ENCODE measurements at places on chromosomes 2 and 18.
A peak's percentile ranks its signal among the peaks of the same experiment; 100 is the strongest.

DNA sequence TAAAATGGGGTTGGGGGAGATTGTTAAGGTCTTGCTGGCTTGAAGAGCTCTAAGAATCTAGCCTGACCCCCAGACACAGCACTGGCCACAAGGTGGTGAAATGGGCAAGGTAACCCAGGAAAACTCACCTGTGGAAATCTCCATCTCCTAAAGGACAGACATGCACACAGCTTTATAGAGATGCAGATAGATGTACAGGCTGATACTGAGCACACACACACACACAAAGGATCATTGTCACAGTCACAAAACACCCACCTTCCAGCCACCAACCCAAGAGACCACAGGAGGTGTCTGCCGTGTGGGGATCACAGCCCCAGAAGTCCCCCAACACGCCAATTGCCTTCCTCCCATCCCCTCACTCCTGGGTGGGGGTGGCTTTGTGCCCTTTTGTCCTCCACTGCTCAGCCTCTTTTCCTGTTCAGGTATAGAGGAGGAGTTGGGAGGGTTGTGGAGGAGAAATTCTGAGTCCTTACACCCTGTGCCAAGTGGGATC is 3.2 kb upstream of the CYP26B1 start:
- DNase-seq = no peak

DNA sequence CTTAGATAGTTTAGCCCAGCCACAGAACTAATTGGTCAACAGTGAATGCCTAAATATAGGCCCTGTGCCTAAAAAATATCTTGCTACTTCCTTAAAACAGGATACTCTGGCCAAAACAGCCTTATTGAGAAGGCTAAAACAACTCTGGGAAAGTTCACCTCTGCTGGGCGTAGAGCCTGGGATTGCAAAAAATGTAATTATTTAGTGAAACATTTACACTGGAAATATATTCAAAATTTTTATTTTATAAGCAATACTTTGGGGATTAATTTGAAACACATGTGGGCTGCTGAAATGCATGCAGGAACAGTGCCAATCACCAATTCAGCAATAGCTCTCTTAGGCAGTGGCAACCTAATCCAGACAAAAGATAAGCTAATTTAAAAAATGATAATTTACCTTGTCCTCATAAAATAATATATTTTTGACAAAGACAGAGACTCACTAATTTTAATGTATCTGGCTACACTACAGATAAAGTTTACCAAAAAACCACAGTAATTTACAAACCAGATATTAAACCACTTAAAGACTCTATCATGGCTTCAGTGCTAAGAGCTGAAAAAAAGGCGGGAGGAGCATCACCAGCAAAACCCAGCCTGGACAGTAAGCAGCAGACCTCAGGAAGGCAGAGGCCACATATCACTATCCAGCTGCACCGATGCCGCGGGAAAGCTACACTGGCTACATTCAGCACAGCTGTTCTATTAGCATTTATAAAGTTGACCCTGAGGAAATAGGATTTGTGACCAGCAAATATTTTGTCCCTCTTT is 18.5 kb downstream of the TRAK2 start:
- peak; percentile 44 for DNase-seq

GRCh38 chr2:200239216-200239615 is 67.3 kb upstream of the SPATS2L start:
- DNase-seq = peak; percentile 9

- no peak for DNase-seq
Measured at GRCh38 chr2:236855176-236855865, 230.4 kb upstream of the COPS8 start.

DNA sequence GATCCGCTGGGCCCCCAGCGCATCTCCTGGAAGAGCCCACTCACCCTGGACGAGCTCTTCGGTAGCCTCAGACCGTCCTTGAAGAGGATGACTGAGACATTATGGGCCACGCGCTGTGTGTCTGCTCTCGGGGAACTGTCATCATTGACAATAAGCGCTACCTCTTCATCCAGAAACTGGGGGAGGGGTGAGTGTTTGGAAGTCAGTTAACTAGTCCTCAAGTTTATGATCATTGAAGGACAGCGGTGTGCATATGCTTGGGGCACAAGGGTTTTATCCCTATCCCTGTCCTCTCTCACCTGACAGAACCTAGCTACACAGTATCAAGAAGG is 586 bp downstream of the STK16 start:
- DNase-seq = no peak

DNA sequence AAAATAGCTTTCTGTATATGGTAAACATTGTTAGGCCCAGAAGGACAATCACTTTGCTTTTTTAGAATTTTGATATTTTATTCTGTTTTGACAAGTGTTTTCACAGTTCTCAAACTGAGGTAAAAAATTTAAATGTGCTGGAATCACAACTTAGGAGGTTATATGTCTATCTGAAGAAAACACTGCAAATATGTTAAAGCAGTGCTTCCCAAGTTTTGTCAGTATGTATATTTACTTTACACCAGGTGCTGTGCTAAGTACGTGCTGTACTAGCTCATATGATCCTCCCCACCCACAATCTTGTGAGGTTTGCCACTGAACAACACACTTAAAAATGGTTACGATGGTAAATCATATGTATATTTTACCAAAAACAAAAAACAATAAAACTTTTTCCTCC is 124.2 kb downstream of the CABYR start:
- DNase-seq = no peak

DNA sequence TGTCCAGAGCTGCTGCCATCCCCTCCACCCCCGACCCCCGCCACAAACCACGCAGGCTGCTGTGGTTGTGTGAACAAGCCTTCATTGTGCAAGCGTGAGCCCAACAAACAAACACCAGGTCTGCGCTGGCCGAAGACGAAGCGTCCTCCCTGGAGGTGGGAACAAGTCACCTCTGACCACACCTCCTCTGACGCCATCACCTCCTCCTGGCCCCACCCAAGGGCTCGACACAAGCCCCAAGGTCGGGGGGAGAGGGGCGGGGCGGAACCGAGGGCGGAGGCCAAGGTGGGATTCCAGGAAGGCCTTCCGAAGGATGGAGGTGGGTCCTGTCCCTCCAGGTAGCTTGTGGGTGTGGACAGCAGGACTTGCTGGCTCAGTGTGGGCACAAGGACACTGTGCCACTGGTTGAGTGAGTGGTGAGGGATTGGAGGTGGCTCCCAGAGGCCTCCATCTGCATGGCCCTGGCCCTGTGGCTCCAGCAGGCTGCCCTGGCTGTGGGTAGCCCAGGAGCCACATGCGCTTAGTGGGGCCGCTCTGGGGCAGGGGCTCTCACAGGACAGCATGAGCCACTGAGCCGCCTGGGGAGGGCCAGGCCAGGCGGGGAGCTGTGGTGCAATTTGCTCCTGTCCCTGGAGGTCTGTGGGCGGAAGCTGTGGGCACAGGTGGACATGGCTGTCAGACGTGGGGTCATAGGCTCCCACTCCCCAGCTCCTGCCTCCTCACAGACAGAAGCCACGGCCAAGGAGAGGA is 7.4 kb upstream of the GPR17 start:
- DNase-seq = peak; percentile 50

DNA sequence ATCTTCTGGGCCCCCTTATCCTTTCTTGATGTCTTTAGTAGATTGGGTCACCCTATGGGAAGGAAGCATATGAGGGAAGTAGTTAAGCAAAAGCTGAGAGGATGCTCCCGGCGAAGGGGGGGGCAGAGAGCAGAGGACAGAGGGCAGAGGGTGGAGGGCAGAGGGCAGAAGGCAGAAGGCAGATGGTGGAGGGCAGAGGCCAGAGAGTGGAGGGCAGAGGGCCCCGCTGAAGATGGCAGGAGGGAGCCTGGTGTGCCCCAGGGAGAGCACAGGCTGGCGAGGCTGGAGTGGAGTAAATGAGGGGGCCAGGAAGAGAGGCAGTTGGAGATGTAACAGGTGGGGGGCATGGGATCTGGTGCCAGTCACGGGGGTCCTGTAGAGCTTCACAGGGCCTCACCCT is 7.0 kb downstream of the MLPH start:
- DNase-seq = no peak

DNA sequence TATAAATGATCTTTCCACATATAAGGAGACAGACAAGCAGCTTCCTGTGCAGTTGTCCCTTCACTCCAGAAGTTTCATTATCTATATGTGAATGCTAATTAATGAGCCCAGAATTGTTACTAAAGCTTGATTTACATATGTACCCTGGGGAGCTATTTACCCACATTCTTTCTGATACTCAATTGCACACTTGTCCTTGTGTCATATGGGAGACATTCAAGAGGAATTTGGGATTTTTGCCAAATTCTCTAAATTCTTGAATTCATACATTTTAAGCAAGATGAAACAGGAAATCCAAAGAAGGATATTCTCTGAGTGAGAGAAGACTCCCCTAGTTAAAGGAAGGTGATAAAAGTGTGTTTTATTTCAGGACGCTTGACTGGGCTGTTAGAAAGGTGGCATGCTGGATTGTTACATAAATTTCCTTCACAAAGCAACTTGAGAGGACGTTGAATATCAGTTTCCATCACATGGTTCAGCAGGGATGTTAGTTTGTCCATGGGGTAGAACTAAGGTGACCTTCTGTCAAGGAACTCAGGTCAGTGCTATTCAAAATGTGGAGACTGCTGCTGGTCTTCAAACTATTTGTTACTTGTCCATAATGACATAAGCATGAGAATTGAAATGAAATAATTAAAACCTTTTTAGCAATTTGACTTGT is 368.2 kb downstream of the IRS1 start:
- DNase-seq = peak; percentile 89

DNA sequence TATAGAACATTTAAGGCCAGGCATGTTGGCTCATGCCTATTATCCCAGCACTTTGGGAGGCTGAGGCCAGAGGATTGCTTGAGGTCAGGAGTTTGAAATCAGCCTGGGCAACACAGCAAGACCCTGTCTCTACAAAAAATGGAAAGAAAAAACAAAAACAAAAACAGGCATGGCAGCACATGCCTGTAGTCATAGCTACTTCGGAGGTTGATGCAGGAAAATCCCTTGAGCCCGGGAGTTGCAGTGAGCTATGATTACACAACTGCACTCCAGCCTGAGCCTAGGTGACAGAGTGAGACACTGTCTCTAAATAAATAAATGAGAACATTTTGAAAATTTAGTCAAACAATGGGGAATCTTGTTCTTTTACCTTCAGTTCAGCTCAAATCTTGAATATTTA is 12.1 kb upstream of the YES1 start:
- DNase-seq = peak; percentile 53

DNA sequence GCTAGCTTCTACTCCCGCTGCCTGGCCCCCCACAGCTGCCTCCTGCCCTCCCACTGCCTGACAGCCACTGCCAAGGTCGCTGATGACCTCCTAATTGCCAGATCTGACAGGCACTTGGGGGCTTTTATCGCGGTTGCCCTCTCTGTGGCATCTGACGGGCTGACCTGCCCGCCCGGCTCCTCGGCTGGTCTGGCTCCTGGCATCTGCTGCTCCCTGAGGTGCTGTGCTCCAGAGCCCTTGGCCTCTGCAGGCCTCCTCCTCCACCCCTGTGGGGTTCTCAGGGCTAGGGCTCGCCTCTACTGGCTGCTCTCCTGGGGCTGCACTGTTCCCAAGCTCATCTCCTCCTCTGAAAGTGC is 43.1 kb downstream of the INHBB start:
- no peak for DNase-seq

- DNase-seq = no peak
Measured at GRCh38 chr18:54612237-54612636, 21.2 kb downstream of the DYNAP start.

- DNase-seq = peak; percentile 83
Measured at GRCh38 chr18:2932247-2933181, 80.4 kb downstream of the LPIN2 start.

DNA sequence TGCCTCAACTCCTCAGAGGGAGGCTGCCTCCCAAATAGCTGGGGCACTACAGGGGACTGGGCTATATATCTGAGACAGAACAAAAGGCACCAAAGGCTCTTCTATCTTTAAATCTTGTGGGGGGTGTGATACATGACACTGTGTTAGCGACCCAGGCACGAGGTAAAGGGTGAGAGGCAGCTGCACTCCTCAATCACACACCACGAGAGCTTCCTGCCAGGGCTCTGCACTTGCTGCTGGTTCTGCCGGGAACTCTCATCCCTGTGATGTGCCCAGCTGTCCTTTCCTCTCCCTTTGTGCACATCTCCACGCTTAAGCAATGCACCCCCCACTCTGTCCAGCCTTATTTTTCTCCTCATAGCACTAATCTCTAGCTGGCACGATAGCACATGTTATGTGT is 32.4 kb downstream of the NPC1 start:
- no peak for DNase-seq

DNA sequence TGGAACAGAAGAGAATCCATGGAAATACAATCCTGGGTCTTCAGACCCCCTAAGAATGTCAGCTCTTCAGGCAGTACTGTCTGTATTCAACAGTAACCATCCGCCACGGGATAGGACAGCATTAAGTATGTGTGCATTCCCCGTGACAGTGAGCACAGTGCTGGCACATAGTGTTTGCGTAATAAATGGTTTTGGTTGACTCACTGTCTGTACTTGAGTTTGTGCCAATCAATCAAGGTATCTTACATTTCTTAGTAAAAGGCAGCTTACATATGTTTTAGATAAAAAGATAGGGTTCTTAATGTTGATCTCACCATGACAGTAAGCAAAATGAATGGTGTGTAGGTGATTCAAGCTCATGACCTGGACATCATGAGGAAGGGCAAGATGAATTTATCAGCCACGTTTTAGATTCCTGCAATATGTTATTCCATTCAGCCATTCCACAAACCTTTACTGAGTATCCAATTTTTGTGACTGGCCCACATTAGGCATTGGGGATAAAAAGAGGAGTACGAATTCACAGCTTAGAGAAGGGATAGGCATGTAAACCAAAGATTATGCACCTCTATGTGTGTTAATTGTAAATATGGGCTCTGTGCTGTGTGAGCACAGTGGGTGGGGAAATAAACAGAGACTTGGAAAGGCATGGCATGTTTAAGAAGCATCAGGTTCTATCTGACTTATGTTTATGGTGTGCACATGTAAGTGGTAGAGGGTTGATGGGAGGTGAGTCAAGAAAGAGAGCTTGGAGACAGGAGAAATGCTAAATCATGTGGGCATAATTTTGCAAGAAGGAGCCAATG is 258.8 kb downstream of the SLC8A1 start:
- no peak for DNase-seq

GRCh38 chr2:117985092-117985491 is 28.8 kb downstream of the CCDC93 start:
- no peak for DNase-seq

GRCh38 chr2:2269989-2270562 is 61.0 kb downstream of the MYT1L start:
- DNase-seq = no peak

DNA sequence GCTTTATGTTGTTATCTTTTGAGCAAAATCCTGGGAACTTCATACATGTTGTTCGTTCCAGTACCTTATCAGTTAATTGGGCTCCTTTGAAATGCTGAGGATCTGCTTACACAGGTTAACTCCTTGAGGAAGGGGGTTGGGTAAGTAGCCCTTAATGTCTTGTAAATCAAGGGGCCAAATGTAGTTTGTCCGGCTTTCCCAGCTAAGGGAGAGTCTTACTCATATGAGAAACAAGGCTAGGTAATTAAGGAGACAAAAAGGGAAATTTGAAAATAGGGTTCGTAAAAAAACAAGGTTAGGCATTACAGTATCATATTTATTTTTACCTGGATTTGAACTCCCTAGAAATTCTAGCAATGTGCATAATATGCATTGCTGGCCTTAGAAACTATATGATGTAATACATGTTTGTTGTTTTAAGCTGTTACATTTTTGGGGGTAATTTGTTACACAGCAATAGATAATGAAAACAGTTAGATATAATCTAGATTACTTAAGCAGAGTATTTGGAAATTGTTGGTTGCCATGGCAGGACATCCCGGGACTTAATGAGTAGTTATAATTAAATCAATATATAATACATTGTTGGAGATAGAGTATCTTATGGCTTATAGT is 30.9 kb upstream of the RNF149 start:
- DNase-seq = no peak
